ENCODE measurements at places on chromosomes 2 and 18.

- no peak for DNase-seq
Measured at GRCh38 chr2:3280197-3280596, 97.4 kb downstream of the EIPR1 start.

DNA sequence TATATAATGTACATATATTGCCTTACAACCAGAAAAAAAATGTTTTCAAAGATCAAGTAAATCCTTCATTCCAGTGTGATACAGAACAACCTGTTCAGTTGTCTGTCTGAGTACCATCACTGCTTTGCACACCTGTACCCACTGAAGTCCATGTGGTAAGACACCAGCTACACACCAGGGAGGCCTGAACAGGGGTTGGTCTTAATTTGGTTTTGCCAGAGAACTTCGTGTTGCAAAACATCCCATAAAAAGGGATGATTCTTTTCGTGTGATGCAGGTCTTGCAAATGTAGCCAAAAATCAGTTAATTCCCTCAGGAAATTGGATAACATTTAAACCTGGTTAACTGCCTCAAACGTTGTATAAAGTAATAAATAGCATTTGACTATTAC is 73.7 kb upstream of the SLC1A4 start:
- no peak for DNase-seq

- no peak for DNase-seq
Measured at GRCh38 chr2:229679393-229680125, 34.8 kb downstream of the DNER start.

GRCh38 chr2:80748592-80748991 is 444.0 kb upstream of the LRRTM1 start:
- DNase-seq: no peak

DNA sequence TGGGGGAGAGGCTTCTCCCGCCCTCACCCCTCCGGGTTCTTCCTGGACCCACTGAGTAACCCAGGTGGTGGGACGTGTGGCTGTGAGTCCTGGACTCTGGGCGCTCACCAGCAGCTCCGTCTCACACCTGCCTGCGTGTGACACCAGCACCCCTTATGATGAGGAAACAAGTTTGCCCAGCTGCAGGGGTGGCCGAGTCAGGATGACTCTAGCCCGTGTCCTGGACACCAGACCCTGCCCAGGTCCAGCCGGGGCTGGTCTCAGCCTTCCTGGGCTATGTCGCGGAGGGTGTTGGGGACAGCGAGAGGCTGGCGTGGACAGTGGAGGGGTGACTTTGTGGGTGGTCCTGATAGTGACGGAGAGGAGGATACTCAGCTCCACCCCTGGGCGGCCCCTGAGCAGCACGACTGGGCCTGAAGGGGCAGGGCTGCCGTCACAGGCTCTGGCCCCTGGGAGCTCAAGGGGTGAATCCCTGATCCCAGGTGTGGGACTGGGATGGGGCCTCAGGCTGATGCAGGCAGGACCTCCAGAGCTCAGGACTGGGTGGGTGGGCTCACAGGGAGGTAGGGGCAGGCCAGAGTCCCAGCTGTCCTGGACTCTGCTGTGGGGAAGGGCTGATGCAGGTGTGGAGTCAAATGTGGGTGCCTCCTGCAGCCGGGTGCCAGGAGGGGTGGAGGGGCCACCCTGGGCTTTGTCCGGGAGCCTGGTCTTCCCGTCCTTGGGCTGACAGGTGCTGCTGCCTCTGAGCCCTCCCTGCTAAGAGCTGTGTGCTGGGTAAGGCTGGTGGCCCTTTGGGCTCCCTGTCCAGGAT is 3.7 kb downstream of the GPR35 start:
- no peak for DNase-seq

DNA sequence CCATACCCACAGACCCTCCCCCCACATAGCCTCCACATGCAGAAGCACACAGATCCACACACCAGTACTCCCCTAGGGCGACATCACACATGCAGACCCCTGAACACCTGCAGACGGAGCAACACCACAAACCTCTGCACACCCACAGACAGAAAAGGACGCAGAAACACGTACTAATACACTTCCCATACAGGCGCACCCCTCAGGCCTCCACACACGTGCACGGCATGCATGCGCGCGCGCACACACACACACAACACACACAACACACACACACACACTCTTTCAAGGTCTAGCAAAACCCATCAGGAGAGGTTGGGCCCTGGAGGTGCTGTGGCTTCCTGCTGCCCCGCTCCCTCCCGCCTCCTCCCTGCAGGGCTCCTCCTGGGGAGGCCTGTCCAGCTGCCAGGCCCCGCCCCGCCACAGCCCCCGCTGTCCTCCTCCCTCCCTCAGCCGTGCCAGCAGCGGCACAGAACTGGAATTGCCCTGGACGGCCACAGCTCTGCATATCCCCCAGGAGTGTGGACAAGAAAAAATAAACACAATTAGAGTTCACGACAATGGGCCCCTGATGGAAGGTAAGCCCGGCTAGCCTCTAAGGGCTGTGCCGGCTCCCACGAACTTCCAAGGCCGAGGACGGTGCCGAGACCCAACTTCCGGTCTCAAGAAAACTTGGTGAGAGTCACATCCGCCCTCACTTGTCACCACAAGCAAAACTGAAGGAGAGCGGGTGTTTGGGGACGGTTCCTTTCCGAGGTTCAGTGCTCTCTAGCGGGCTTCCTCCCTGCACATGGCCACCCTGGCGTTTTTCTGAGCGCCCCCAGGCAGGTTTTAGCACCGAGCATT is 6.8 kb downstream of the ZFP36L2 start:
- DNase-seq: peak; percentile 75

DNA sequence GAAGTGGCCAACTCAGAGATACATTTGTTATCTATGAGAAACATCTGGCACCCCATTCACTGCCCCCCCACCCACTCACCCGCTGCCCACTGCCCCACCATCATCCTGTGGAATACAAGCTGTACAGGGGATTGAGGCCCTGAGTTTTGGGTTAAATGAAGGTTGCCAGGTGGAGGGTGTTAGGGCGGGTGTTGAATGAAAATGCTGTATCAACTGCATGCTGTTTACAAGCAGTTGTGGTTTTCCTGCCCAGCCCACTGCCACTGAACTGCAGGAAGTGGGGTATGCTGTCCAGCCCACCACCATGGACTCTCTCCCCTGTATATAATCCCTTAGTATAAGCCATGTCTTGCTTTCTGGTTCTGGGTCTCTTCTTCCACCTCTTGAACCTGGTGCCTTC is 481.9 kb downstream of the METTL4 start:
- no peak for DNase-seq

- no peak for DNase-seq
Measured at GRCh38 chr2:95348609-95349567, 51.7 kb downstream of the KCNIP3 start.

GRCh38 chr2:25386971-25387875 is 45.5 kb upstream of the DNMT3A start:
- no peak for DNase-seq

DNA sequence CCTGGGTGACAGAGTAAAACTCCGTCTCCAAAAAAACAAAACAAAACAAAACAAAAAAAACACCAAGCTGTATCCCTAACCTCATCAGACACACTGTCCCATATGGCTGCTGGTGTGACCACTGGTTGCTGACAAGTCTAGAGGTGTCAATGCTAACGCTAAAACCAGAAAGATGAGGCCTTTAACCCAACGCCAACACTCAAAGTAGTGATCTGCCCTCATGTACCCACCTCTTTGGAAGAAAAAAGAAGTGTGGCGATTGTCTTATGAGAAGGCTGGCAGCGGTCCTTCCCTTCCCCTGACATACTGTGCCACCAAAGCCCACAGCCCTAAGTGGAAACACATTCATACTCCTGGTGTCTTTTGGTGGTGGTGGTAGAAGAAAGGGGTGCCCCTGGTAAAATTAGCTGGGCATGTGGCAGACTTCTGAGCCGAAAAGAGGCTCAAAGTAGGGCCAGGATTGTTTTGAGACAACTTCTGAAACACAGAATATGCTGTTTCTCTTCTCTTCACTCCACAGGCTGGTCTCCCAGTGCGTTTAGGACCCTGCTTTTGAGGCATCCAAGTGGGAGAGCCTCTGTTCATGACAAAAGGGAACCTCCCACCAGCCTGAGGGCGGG is 9.8 kb downstream of the SERTAD2 start:
- DNase-seq: no peak

DNA sequence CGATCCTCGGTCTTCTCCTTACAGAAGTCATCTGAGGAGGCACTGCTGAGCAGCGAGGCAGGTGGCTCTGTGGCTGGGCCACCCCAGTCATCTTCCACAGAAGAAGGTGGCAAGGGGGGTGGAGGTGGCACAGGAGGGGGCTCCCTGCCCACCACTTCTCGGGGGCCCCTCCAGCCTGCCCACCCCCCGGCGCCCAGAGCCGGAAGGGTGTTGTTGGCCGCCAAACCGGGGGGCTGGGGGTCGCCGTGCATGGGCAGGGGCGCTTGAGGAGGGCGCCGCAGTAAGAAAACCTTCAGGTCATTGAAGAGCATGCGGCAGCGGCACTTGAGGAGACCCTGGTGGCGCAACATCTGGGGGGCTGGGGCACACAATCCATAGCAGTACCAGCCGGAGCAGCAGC is 2.5 kb downstream of the MARCHF4 start:
- DNase-seq: no peak

DNA sequence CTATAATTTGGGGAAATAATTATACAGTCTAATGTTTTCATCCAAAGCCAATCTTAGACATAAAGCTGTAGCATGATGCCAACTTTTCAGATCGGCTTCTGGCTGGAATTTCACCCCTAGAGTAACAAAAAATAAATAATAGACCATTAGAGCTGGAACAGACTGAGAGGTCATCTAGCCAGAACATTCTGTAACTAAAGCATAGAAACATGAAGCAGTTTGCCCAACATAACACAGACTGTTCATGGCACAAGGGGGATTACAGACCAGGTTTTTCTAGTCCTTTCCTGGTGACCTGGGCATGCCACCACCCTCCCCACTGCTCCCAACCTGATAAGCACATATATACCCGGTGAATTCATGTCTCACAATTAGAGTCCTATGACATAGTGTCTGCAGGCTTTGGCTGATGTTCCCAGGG is 116.4 kb upstream of the PPP1CB start:
- no peak for DNase-seq

DNA sequence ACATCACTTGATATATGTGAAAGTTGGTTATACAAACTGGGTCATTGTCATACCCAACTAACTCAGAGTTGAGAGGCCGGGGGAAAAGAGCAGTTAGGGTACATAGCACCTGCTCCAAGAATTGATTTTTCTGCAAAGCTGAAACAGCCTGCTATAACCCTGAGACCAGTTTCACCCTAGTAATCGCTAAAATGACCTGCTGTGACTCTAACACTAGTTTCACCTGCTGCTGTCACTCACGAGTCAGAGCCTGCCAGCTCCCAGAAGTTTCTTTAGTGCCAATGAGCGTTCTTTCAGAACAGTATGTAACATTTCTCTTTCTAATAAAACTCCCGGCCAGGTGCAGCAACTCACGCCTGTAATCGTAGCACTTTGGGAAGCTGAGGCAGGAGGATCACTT is 28.0 kb downstream of the SRSF7 start:
- no peak for DNase-seq

Data from C1 segment of cervical spinal cord (tissue), 14 donors.